ENCODE measurements at places on chromosomes 6 and 20.

GRCh38 chr6:37732688-37733087 lies 35.0 kb upstream of the MDGA1 start:
- no peak for DNase-seq

DNA sequence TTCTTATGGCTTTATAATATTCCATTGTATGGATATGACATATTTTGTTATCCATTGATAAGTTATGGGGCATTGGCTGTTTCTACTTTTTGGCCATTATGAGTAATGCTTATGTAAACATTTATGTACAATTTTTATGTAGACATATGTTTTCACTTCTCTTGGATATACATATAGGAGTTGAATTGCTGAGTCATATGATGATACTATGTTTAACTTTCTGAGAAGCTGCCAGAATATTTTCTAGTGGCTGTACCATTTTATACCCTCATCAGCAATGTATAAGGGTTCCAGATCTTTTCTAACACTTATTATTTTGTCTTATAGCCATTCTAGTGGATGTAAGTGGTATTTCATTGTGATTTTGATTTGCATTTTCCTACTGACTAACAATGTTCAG lies 23.1 kb downstream of the OTOR start:
- DNase-seq = no peak

DNA sequence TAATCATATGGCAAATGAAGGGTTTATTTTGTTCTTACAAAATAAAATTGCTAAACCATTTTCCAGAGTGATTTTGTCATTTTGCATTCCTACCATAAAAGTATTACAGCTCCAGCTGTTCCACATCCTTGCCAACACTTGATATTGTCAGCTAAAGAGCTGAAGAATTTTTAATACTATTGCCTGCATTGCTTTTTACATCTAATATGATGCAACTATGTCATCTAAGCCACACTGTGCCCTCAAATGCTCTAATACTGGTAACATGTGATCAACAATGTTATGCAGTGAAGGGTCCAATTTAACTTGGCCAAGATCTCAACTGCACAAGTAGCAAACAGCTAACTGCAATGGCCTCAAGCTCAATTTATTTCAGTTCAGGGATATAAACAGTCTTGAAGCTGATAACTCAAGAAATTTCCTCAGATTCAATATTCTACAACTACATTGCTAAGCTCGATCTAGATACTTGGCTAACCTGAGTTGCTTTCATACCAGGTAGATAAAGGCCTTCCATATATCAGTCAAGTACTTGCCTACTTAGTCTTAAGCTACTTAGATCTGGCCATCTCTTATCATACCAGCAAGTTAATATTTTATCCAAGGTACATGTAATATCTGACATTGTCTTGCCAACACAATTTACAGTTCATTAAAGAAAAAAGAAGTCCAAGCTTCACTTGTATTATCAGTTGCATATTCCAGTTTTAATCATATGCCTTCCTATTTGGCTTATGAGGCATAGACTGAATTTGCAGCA lies 17.0 kb downstream of the AKIRIN2 start:
- no peak for DNase-seq

GRCh38 chr20:24370249-24370648 lies 99.2 kb upstream of the SYNDIG1 start:
- DNase-seq = no peak

DNA sequence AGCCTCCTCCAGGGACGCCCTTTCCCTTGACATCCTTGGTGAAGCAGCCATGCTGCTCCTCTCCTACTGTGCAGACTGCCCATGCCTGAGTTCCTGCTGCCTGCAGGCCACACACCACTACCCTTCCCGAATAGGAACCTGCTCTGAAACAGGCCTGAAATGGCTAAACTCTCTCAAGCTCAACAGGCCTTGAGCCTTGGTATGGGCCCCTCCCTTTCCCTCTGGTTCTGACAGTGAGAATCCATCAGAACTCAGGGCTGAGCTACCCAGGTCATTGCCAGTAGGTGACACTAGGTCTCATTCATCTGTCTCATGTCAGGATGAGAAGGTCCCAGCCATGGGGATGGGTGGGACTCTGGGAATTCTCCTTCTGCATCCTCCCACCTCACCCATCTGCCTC lies 25.7 kb downstream of the RAET1L start:
- no peak for DNase-seq

DNA sequence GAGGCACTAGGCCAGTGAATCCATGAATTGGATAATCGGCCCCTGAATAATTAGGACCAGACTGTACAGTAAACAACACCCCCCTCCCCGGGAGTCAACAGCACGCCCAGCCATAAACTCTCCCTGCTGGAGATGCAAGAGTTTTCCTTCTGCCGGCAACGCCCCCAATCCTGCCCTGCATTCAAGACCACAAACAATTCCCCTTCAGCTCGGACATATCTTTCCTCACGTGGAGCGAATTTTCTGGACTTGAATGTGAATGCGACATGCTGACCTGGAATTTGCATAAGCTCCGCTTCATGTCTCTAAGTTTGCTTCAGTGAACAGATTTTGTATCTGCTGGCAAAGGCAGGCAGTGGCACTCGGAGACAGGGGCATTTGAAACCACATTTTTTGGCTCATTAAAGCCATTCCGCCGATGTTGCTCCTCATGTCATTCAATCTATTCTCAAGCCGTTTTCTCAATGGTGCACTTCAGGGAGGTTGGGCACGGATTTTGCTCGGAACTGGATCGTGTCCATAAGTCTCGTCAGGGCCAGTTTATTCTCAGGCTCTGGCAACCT lies 38.0 kb upstream of the GMPR start:
- DNase-seq = no peak

GRCh38 chr6:27119329-27119728 lies 128.2 kb upstream of the PRSS16 start:
- DNase-seq = no peak

GRCh38 chr6:167690931-167691330 lies 135.8 kb upstream of the AFDN start:
- DNase-seq = no peak

DNA sequence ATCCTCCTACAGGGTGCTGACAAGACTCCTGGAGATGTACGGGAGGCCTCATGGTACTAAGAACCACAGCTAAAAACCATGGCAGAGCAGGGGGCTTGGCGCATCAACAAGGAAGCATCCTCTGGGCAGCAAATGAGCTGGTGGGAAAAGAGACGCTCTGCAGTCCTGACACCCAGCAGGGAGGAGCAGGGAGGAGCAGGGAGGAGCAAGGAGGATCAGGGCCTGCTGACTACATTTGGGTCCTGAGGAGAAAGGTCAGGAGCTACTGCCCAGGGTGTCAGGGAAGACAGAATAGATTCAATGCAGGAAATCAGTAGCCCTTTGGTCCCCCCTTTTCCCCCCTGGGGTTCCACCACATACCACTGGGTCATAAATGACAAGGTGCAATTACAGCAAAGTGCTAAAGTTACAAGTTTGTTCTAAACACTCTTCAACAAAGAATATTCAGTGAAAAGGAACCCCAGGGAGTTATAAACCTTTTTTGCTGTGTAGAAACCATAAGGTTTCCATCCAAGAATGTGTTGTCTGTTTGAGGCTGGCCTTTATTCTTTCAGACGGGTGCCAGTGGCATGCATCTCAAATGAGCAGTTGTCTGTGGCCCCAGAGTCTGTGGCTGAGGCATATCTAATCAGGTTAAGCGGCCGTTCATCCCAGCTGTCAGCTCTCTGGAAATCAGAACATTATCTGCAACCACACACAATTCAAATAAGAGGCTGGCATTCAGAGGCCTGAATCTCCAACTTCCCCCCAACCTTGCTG lies 325.0 kb downstream of the CDC5L start:
- DNase-seq = no peak

GRCh38 chr6:41347378-41348050 lies 12.1 kb downstream of the NCR2 start:
- no peak for DNase-seq

- DNase-seq = peak; percentile 64
These were observed at the start of gene BCL2L1 for GRCh38 chr20:31722257-31723068. Gene BCL2L1, minus strand, starts transcription at chr20:31722868. Its CDS starts 650 bp downstream, at chr20:31722218.

GRCh38 chr6:125962900-125963497 lies 6.4 kb downstream of the HINT3 start:
- no peak for DNase-seq

GRCh38 chr6:137334884-137335283 lies 115.7 kb upstream of the IFNGR1 start:
- DNase-seq = no peak

GRCh38 chr6:27066381-27066780 lies 181.1 kb upstream of the PRSS16 start:
- no peak for DNase-seq

- no peak for DNase-seq
These were observed 7.6 kb downstream of the MOCS1 start for GRCh38 chr6:39926668-39927067.

DNA sequence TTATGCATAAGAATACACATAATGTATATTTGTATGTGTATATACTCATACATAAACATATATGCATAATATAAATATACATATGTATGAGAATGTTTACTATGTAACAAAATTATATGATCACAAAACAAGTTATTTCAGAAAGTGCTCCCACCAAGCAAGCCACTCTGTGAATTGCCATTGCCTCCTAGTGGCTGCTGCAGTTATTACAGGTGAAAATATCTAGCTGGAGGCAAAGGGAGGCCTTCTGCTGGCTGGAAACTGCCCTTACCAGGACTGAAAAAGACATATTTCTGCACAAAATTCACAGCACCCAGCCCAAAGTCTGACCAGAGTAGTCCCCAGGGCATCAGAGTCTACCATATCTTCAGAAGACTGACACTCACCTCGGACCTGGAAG lies 14.4 kb upstream of the ADAM33 start:
- DNase-seq = no peak

DNA sequence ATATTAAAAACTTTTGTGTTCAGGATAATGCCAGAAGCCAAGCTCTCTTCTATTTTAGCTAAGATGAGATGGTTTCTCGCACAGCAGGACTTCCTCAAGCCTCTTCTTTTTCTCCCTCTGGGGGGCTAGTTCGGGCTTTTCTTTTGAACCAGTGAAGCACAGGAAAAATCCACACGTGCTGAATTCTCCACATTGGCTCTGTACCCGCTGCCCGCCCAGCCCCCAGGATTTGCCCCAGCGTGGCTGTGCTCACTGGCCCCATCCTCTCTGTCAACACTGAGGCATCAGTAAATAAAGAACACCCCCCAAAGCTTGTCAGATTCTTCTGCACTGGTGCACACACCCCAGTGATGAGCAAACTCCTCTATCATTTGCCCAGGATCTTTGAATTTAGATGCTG lies 232.8 kb downstream of the ZNF217 start:
- no peak for DNase-seq

DNA sequence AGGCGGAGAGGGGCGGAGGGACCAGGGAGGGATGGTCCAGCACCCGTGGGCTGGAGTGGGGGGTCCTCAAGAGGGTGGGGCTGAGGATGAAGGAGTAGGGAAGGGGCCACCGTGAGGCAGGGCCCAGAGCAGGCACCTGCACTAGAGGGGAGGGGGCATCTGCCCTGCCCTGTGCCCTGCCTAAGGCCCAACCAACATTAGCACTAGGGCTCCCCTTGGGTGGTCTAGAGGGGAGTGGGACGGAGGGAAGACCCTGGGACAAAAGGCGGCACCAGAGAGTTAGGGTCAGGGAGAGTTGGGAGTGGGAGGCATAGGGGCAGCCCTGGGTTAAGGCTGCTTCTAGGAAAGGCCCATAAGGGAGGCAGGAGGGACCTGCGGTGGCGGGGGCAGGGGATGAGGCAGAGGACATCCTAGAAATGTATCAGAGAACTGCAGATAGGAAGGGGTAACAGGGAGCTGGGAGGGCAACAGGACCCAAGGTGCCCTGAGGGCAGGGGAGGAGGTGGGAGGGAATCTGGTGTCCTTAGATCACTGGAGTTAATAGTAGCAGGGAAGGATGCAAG lies 24.5 kb downstream of the HLA-F start:
- DNase-seq = no peak

DNA sequence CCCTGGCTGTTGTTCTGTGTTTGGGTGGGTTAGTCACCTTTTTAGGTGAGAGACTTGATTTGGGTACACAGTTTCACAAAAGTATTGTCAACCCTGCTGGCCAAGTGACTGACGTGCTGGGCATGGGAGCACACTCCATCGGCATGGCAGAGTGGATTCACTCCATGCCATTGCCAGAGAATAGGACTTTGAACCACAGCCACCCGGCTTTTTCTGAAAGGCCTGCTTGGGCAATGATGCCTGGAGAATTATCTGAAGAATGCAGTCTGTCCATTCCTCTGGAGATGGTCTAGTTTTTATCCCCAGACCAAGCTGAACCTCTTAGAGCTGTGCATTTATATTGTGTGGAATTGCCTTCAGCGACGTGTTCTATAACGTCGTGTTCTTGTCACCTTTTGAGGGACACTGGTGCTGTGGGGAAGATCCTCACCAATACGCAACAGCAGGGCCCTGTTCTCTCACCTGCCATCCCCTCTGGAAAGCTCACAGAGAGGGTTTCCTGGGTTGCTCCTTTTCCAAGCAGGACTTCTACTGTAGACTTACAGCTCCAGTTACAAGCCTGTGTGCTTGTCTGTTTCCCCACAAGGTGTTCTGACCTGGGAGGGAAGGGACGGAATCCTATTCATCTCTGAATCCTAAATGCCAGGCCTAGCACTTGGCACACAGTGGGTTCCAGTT lies 183.4 kb upstream of the AKAP12 start:
- no peak for DNase-seq

DNA sequence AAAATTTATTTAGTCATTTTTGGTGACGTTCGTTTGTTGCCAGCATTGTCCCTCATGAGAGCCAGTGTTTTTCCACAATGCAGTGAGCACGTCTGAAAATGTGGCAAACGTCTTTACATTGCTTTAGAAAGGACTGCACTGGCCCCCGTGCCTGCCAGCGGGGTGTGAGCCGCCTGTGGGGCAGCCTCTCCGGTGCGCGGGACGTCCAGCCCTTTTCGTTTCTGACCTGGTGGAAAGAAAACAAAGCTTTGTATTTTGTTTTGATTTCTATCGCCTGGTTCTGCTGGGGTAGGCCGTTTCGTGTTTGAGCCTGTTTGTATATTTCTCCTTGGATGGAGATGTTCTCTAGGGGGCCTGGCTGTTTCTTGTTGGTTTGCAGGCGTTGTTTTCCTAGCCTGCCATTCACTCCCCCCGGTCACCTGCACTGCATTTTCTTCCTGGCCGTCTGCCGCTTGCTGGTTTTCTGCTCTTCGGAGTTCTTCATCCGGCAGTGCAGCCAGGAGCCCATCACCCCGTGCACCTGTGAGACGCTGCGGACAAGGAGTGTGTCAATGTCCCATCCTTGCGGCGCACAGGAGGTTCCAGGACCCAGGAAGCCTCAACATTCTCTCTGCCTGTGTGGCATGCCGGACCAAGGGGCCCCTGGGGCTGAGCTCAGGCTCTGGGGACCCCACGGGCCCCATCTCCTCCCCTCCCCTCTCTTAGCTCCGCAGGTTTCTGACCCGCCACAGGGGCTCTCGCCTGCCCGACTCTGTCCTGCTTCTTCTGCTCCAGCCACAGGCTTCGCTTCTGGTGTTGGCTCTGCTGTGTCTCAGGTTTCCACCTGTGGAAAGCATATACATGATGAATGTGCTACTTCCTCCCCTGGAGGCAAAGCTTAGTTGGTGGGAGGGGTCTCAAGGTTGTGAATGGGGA lies 100.5 kb downstream of the CDH4 start:
- no peak for DNase-seq

- DNase-seq = no peak
These were observed 60.9 kb upstream of the SMIM8 start for GRCh38 chr6:87261534-87261933.

Measured in stimulated activated naive CD4-positive, alpha-beta T cell (primary cell).